ENCODE measurements at places on chromosomes 1 and 21.

DNA sequence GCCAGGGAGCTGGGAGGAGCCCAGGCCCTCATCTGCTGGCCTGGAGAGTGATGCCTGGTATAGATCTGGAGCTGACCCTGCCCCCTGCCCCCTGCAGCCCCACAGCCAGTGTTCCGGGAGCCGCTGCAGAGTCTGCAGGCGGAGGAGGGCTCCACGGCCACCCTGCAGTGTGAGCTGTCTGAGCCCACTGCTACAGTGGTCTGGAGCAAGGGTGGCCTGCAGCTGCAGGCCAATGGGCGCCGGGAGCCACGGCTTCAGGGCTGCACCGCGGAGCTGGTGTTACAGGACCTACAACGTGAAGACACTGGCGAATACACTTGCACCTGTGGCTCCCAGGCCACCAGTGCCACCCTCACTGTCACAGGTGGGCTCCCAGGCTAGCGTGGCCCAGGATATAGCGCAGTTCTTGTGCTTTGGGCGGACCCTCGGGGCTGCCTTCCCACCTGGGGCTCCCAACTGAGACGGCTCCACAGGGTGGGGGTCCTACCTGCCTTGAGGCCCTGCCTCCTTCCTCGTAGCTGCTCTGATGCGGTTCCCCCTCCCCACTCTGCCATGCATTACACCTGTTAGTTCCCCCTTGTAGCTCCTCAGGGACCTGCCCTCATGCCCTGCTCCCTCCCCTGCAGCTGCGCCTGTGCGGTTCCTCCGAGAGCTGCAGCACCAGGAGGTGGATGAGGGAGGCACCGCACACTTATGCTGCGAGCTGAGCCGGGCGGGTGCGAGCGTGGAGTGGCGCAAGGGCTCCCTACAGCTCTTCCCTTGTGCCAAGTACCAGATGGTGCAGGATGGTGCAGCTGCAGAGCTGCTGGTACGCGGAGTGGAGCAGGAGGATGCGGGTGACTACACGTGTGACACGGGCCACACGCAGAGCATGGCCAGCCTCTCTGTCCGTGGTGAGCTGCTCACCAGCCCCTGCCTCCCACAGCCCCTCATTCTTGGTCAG is 98.7 kb downstream of the OBSCN start:
- no peak for DNase-seq

DNA sequence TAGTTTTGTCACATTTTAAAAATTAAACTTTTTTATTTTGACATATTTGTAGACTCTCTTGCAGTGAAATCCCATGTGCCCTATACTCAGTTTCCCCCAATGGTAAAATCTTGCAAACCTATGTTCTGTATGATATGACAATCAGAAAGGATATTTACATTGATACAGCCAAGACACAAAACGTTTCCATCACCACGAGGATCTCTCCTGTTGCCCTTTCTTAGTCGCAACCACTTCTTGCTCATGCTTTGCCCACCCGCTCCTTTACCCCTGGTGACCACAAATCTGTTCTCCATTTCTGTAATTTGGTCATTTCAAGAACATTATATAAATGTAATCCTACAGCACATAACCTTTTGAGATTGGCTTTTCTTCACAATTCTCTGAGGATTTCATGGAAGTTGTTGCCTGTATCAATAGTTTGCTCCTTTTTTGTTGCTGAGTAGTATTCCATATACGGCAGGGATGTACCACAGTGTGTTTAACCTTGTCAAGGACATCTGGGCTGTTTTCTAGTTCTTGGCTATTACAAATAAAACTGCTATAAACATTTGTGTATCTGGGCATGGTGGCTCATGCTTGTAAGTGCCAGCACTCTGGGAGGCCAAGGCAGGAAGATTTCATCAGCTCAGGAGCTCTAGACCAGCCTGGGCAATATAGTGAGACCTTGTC is 14.0 kb upstream of the BATF3 start:
- DNase-seq: no peak

DNA sequence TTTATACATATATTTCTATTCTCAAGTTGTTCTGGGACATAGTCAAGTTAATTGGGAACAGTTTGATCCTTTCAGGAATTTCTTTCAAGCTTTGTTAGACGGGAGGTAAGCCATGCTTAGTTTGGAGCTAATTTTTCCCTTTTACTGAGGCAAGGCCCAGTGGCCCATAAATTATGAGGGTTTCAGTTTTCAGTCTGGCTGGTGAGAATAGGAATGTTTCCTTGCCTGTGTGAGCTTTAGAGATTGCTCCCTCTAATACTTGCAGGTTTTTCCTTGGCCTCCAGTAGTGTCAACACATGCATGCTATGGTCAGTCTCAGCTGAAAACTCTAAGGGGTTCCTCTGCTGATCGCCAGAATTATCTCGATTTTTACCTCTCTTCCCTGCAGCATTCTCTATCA is 14.1 kb upstream of the PHGDH start:
- DNase-seq: no peak

GRCh38 chr1:224881762-224882211 is 47.7 kb upstream of the DNAH14 start:
- no peak for DNase-seq

DNA sequence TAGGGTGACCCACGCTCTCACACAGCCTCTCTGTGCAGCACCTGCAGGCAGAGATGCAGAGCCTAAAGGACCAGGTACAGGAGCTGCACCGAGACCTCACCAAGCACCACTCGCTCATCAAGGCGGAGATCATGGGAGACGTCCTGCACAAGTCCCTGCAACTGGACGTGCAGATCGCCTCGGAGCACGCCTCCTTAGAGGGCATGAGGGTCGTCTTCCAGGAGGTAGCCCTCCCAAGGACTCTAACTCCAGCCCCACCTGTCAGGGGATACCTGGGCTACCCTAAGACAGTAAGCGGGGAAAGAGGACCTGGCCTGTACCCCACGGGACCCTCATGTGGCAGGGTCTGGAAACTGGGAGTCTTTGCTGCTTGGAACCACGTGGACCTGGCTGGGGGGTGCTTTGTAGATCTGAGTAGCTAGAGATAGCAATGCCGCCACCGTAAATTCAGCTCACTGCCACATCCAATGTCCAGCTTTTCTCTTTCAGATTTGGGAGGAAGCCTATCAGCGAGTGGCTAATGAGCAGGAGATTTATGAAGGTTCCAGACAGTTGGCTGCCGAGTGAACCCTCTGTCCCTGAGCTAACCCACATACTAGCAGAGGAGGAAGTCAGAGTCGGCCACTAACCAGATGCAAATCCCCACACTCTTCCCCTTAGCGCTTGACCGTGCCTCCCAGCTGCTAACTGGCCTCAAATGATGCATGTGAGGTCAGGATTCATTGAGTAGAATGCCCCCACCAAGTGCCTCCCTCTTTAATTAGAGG is 6.5 kb downstream of the RNF207 start:
- DNase-seq: no peak

DNA sequence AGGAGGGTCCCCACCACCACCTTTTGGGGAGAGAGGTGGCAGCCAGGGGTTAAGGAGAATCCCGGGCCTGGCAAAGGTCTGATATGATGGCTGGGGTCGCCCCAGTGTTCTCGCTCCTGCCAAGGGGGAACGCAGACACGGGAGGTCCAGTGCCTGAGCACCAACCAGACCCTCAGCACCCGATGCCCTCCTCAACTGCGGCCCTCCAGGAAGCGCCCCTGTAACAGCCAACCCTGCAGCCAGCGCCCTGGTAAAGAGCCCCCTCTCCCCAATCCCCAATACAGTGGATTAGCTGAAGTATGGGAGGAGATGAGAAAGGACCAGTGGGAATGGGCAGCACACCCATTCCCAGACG is 10.4 kb downstream of the ADAMTSL4 start:
- no peak for DNase-seq

- no peak for DNase-seq
Observed at GRCh38 chr1:177306981-177307380, 136.2 kb downstream of the BRINP2 start.

Data from NCI-H187 treated with DMSO at 0.1 percent for 48 hours (cell line).